Activated T-cell treated with anti-CD3 and anti-CD28 coated beads, Interleukin-2, amount 50 U/mL, for 48 hours (primary cell): ENCODE measurements at places on chromosomes 11 and 22.

DNA sequence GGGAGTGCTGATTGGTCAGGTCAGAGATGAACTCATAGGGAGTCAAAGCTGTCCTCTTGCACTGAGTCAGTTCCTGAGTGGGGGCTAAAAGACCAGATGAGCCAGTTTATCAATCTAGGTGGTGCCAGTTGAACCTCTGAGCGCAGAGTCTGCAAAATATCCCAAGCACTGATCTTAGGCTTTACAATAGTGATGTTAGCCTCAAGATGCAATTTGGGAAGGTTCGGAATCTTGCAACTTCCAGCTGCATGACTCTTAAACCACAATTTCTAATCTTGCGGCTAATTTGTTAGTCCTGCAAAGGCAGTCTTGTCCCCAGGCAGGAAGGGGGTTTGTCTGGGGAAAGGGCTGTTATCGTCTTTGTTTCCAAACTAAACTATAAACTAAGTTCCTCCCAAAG, 92.3 kb upstream of the PARVA start:
- no peak for DNase-seq

DNA sequence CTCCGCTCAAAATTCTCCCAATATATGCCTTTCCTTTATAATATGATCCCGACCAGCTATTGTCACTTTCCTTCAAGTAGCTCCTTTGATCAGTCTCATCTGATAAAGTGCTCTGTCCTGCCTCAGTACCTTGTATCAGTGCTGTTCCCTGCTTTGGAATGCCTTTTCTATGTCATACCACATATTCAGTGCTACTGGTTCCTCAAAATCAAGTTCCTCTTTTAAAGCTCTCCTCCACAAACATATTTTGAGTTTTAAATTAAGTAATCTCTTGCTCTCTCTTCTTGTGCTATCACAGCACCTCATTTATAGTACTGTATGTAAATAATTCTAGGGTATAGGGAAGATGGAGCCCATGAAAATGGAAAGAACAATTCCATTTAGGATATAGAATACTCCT, 137.1 kb upstream of the CTSC start:
- DNase-seq: no peak

DNA sequence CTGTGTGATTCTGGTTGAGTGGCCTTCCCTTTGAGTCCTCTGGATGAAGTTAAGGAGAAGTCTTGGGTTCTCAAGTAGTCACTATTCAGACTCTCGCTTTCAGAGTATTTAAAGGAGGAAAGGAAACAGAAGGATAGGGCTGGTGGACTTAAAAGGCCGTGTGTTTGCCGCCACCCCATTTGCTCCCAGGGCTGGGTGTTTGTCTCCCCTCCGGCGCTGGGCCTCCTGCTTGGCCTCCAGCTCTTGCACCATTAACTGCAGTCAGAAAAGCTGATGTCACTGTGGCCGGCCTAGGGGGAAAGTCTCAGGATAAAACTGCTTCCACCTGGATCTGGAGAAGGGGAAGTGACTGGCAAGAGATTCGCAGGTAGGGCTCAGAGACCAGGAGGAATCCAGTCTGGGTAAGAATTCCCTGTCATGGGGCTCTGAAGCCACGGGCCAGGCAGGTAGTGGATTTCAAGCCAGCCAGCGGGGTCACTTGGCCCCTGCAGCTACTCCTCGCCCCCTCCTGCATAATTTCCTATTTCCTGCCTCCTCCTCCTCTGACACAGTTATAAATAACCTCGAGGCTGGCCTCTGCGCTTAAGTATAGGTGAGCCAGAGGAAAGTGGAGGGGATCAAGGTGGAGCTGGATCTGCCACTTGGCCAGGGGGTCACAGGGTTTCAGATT, 17.1 kb downstream of the TIMP3 start:
- DNase-seq: no peak

- no peak for DNase-seq
These were observed 274.5 kb upstream of the B3GAT1 start for GRCh38 chr11:134686460-134687061.

GRCh38 chr22:16838073-16838472, 12.9 kb upstream of the XKR3 start:
- DNase-seq: no peak

GRCh38 chr11:14081581-14082231, 119.2 kb downstream of the SPON1 start:
- DNase-seq: no peak

DNA sequence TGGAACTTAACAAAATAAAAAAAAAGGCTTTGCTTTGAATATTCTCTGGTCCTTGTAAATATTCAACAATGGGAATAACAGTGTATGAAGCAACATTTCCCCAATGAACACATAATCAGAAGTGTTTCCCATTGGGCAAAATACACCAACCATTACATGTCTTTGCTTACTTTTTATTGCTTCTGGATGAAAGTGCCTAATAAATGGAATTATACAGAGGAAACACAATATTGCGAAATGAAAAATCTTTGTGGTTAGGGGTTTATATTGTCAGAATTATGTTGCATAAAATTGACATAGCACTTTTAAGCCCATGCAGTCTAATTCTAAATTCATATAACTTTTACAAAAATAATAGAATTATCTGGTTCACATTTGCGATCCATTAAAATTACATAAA, 386.4 kb downstream of the DCDC1 start:
- no peak for DNase-seq

DNA sequence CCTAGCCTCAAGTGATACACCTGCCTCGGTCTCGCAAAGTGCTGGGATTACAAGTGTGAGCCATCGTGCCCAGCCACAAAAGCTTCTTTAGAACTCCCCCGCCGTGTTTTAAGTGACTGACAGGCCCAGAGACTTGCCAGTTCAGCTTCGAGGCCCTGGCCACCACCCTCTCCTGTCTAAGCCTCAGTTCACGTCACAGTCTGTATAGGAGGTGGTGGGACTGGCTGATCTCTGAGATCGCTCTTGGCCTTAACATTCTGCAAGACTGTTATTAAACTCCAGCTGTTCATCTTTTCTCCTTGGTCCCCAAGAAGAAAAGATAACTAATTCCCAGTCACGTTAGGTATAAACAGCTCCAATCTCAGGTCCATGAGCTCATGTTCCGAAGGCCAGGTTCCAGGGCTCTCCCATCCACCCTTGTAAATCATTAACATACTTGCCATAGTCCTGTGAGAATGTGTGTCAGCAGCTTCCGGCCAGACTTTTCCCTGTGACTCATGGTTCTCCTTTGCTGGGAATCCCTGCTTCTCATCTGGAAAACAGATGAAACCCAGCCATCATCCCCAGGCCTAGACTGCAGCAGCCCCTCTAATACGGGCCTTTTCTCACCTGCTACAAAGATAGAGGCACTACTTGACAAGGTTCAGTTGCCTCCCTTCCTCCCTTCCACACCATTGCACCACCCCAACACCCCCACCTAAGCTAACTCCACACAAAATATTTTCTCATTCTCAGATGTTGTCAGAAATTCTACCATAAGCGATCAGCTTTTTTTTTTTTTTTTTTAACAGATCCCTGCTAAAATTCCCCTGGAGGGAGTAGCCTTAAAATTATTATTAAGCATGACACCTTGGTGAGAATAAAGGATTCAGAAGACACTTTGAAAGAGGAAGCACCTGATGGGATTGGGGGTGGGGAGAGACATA, 5.6 kb upstream of the KIAA0930 start:
- DNase-seq: no peak
